Right forelimb (tissue), 1 donor: ENCODE measurements at places on chromosomes 16 and 17.
A peak's percentile ranks its signal among the peaks of the same experiment; 100 is the strongest.

DNA sequence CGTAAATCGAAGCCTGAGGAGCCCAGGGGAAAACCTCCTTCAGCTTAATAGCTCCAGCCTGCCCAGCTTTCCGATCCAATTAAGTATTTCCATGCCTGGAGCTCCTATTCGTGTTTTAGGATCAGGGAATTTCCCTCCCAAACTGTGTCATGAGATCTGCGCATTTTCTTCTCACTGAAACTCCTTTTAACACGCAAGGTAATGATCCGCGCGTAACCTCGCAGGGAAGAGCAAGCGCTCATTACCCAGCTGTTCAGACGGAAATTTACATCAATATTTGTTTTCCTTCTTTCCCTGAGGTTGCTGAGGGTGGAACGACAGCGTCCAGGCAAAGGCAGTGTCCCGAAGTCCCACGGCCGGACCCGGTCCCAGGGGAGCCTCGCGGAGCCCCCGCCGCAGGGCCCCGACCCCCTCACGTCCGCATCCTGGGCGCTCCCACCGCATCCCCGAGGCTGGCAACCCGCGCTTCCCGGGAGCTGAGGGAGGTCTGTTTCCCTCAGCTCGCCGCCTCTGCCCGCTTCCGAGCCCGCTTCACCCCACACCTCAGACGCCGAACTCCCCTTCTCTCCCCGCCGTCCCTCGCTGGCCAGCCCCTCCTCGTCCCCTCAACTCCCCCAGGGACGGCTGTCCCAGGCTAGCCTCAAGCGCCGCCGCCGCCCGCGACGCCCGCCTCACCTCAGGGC is 415 bp downstream of the ABCA5 start:
- peak; percentile 48 for DNase-seq

GRCh38 chr16:57012353-57012752 is 23.0 kb downstream of the NLRC5 start:
- DNase-seq: no peak

DNA sequence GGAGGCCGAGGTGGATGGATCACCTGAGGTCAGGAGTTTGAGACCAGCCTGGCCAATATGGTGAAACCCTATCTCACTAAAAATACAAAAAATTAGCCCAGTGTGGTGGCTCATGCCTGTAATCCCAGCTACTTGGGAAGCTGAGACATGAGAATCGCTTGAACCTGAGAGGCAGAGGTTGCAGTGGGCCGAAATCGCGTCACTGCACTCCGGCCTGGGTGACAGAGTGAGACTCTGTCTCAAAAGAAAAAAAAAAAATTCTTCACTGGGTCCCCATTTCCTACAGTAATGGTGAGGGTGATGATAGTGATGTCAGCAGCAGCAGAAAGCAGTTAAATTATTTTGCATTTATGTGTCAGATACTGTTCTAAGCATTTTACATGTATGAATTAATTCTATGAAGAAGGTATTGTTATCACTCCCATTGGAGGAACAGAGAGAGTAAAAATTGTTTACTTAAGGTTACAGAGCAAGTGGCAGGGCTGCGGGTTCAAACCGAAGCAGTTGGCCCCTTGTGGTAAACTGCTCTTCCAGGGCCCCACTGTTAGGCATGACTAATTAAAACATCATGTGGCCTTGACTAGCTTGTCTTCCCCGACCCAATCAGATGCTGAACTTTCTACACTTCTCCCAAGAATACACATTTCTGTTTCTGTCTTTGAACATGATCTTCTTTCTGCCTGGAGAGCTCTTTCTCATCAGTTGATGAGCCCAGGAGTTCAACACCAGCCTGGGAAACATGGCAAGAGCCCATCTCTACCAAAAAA is 45.8 kb downstream of the STAT3 start:
- no peak for DNase-seq

GRCh38 chr17:78252701-78253635 is 21.5 kb downstream of the TMEM235 start:
- DNase-seq: no peak

- no peak for DNase-seq
These were observed 3.2 kb downstream of the ACOX1 start for GRCh38 chr17:75975757-75976174.

GRCh38 chr17:39098588-39098987 is 52.8 kb downstream of the PLXDC1 start:
- DNase-seq: no peak

GRCh38 chr16:68229431-68230175 is 6.3 kb downstream of the ESRP2 start:
- no peak for DNase-seq

DNA sequence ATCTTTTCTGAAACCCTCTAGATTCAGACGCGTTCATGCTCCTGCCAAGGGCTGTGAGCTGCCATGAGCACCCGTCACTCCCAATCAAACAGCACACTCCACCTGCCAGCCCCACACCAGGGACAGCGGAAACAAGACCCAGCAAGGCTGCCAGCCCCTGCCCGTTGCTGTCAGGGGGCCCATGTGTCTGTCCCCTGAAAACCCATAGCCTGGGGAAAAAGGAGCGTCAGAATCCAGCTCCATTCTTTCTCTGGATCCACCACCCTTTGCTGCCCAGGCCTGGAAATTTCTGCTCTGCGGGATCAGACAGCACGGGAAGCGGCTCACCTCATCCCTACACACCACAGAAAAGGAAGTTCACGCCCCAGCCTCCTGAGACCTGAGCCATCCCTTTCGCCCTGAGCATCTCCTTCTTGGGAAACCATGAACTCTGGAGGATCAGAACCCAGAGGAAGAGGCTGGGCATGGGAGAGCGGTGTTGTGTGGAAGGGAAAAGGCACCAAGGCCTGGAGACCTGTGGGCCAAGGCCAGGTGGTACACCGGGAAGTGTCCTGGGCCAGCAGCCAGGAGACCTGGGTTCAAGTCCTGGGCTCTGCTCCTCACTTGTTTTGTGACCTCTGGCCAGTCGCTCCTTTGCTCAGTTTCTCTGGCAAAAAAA is 51.5 kb upstream of the RCVRN start:
- no peak for DNase-seq

DNA sequence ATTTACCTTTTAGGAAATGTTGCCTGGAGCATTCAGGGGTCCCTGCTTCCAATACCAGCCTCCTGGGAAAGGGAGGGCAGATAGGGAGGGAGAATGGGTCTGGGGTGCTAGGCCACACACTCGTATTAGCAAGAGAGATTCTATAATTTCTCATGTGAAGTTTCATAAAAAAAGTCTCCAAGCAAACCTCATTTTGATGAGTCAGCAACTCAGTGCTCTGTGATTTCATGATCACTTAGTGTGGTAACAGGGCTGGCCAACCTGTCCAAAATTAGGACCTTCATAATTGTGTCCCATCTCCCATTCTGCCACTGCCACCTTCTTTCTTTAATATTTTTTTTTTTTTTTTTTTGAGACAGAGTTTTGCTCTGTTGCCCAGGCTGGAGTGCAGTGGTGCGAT is 41.4 kb downstream of the IGF2BP1 start:
- no peak for DNase-seq

DNA sequence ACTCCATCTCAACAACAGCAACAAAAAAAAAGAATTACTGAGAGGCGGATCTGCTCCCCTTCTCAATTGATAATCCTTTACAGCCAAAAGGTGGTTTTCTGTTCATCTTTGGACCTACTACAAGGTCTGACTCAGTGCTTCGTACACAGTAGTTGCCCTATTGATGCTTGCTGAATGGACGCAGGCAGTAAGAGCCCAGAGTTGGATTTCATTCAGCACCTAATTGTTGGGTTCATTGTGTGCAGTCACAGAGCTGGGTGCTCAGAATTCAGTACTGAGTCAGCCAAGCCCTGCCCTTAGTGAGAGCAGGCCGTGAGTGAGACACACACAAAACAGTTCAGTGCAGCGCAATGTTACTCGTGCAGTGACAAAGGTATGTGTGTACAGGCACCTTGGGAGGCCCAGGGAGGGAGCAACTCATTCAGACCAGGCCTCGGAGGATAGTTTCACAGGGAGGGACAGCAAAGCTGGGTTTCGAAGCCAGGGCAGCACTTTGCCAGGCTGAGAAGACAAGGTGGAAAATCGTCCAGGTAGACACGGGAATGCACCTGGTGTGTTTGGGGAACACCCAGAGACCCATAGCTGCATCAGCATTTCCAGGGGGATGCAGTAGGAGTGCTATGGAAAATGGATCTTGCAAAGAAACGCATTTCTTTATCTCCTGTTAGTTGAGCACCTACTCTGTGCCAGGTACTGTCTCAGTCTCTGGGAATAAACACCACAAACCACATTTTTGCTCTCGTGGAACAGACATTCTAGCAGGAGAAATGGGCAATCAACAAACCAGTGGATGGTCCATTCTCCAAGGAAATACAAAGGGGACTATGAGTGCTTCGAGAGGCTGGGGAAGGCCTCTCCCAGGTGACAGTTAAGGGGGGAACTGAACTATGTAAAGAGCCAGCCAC is 18.1 kb upstream of the KRT17 start:
- no peak for DNase-seq

DNA sequence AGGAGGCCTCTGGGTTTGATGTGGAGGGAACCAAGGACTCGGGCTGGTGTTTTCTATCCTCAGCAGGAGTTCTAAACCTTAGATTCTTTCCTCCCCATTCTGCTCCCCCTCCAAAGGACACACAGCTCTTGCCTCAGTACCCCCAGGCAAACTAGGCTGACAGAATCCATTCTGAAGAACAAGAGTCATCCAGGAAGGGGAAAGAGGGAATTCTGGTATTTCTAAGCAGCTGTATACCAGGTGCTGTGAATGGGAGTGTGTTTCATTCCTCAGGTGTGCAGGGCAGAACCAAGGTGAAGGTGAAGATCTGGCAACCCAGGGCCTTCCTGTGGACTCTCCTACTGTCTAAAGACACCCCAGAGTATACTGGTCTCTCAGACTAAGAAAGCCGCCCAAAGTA is 4.1 kb downstream of the INPP5K start:
- DNase-seq: no peak

GRCh38 chr17:58532555-58532951 is 18.1 kb upstream of the MTMR4 start:
- no peak for DNase-seq

GRCh38 chr17:65071861-65072260 is 15.3 kb upstream of the GNA13 start:
- no peak for DNase-seq

DNA sequence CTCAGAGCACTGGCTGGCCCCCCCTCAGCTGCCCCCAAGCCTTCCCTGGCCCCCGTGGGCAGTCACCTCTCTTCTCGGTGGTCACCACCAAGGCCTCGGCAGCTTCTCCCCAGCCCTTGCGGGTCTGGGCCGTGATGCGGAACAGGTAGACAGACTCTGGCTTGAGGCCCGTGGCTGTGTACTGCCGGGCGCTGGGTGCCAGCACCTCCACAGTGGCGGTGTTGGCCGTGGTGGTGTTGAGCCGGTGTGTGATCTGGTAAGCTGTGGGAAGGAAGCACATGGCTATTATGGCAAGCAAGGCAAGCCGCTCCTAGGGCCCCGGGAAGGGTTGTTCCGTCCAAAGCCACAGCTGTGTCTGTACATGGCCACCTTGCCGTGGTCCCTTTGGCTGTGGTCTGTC is 78.4 kb upstream of the CDC42EP4 start:
- no peak for DNase-seq

- no peak for DNase-seq
These were observed 42.8 kb downstream of the ADCY7 start for GRCh38 chr16:50309156-50309526.

DNA sequence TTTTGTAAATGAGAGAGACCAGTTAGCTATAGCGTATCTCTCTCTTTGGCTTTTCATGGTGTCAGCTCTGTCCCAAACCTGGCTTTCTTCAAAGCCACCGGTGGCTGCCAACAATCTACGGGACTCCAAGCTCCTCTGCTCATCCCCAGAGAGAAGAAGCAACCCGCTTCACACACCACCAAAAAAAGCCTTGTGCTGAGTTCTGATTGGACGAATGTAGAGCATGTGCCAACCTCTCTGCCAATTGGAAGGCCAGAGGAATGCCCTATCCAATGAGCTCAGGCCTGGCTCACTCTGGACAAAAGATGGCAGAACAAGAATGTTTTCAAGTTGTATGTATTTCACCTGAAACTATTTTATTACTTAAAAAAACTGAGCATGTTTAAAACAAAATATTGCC is 202.4 kb downstream of the C16orf95 start:
- DNase-seq: no peak

GRCh38 chr16:89823087-89823823 is 5.0 kb upstream of the SPIRE2 start:
- DNase-seq: no peak

DNA sequence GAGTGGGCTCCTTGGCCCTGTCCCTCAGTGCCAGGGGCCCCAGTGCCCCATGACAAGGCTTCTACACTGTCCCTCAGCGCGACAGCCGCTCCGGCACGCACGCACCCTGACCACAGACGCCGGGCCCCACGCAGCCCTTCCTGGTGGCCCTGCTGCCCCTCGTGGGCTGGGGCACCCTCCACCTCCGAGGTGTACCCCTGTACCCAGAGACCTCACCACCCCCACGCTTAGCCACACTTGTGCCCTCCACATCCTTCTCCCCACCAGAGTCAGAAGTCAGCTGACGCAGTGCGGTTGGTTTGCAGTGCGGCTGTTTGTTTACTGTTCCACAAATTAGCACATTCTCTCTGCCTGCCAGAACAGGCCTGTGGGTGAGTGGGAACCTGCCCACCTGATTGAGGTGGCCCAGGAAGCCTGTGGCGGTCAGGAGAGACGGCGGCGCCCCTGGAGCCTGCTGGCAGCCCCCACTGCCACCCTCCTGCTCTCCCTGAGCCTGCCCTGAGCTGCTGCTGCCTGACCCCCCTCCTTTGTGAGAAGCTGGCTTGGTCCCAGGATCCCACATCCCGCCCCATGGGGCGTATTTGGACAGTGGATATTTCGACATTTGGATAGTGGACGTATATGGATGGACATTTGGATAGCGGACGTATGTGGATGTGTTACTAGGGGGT is 38.0 kb upstream of the CDH15 start:
- DNase-seq: no peak

GRCh38 chr16:30523768-30524574 is 2.4 kb downstream of the ZNF768 start:
- DNase-seq: no peak

DNA sequence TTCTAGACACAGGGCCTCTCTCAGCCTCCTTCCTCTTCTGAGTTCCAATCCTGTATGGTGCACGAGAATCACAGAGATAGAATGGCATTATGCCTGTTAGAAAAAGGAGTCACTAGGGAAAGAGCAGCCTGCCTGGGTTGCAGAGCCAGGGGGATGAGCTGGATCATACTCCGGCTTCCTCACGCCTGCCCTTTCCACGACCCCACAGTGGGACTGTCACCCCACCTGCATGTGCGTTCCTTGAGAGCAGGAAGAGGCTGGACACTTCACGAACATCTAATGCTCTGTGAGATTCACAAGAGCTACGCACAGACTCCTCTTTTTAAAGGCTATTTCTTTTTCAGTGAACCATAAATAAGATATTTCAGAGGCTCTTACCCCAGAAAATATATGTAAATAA is 54.8 kb downstream of the N4BP1 start:
- DNase-seq: no peak

GRCh38 chr17:75531721-75532072 is 6.2 kb downstream of the LLGL2 start:
- no peak for DNase-seq

DNA sequence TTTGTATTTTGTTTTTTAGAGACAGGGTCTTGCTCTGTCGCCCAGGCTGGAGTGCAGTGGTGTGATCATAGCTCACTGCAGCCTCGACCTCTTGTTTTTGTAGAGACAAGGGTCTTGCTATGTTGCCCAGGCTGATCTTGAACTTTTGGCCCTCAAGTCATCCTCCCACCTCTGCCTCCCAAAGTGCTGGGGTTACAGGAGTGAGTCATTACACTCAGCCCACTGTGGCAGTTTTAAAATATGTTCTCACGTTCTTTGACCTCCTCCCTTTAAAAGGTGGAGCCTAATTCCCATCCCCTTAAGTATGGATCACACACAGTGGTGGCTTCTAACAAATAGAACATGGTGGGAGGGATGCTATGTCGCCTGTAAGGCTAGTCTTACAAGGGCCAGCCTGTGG is 67.7 kb downstream of the ZDHHC7 start:
- DNase-seq: no peak

GRCh38 chr16:71709229-71709781 is 15.2 kb downstream of the PHLPP2 start:
- no peak for DNase-seq
